Immature natural killer cell (primary cell): ENCODE measurements at places on chromosomes 4 and X. TPM values are rescaled to one million over a fixed set of nuclear protein-coding genes. Genes with fewer than 3 reads are reported as not detected.

TIGD2 gene
- polyA plus RNA-seq, result 3.9 TPM

GRCh38 chr4:145061318-145061920, 36.6 kb downstream of the ANAPC10 start:
- peak; percentile 25 for DNase-seq

CENPE gene
- polyA plus RNA-seq, result 0.91 TPM

DNA sequence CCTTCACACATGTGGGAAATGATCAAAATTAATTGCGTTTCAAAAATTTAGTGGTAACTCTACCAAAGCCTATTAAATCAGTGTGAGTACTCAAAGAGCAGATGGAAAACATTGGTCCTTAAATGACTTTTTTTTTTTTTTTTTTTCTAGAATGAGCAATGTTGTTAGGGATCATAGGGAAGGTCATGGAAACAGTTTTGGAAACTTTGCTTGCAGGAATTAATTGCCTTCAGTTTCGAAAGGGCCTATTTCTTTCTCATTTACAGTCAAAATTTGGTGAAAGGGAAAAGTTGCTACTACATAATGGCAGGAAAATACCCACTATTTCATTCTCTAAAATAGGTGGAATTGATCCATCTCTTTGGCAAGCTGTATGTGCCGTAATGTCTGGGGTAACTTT, 160.9 kb downstream of the RTL9 start:
- DNase-seq, result no peak

ETDB gene
- not detected for polyA plus RNA-seq

GRCh38 chrX:16958356-16958755, 11.9 kb downstream of the REPS2 start:
- no peak for DNase-seq

BRS3 gene
- polyA plus RNA-seq, result not detected

GRCh38 chr4:148056879-148057278, 325.0 kb downstream of the ARHGAP10 start:
- DNase-seq, result peak; percentile 14

DNA sequence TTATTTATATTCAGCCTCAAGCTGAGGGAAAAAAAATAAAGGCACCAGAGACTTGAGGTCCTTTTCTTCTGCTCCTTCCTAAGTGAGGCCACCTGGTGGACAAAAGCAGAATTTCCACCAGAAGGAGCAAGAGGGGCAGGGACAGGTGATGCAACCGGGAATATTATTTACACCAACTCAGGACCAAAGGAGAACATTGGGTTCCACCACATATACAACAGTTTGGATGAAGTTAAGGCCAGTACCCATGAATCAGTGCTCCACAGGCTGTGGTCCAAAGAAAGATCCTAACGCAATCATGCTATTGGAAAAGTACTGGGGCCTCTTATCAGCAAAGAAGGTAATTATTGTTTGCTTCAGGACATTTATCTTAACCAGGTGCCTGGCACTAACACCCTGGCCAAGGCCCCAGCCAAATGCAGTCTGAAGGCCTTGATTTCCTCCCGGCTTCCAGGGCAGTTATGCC, 57.4 kb downstream of the TSC22D3 start:
- DNase-seq, result peak; percentile 69

CSAG2 gene
- polyA plus RNA-seq, result not detected

DNA sequence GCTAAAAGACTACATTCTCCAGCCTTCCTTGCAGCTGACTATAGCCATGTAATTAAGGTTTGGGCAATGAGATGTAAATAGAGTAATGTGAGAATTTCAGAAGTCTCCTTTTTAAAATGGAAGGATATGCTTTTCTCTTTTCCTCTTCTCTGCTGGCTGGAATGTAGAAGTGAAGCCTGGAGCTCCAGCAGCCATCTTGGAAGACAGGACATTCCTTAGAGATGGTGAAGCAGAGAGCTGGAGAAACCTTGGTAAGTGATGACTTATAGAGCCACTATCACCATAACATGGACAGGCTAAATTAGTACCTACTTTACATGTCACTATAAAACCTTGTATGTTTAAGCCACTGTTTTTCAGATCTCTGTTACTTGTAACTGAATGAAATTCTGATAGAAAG, 48.0 kb downstream of the RASL11B start:
- no peak for DNase-seq

DNA sequence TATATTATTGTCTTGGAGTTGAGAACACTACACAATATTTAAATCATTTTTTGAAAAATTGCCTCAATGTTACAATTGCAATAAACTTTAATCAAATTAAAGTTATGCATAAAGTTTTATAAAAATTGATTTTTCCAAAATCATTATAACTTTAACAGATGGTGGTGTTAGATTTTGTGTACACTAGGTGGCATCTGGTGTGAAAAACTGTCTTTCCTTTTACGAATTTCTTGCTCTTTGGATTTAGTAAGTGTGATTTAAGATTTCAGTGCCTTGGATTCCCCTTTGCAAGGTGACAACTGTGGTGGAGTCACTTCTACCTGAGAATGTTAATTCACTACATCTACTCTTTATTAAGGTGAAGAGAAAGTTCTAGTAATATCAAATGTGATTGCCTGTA, 91.6 kb downstream of the AREG start:
- no peak for DNase-seq

DNA sequence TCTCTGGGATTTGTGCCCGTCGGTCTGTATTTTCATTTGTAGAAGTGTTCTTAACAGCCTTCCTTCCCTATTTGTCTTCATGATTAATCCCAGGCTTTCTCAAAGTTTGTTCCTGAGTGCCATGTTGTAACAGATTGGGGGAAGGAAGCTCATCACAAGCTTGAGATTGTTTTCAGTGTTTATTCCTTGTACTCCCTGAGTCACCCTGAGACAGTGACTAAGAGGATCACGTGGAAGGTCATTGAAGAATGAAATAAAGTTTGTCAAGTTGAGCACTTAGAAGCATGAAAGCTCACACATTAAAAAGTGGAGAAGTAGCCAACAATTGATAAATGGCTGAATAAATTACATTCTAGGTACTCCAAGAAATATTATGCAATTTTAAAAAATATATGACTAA, 153.5 kb upstream of the FAM241A start:
- no peak for DNase-seq

GRCh38 chrX:47915886-47916493, 79.3 kb downstream of the ZNF81 start:
- no peak for DNase-seq

DNA sequence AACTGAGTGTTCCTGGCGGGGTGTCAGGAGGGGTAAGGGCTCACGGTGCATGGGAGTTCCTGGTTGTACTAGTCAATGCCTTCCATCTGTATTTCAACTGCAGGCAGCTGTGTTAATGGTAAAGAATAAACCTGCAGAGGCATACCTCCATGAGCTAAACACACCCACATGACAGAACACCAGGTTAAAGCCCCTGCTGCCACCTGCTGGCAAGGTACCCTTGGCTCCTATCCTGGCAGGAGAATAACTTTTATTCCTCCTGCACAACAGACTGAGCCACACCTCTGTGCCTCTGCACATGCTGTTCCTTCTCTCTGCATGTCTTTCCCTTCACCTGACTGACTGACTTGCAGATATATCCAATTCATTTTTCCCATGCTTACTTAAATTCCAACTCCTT, 11.1 kb downstream of the ITIH6 start:
- peak; percentile 18 for DNase-seq

GPRASP2 gene
- polyA plus RNA-seq, result 0.99 TPM

GRCh38 chr4:169205075-169205743, 65.5 kb downstream of the SH3RF1 start:
- no peak for DNase-seq

GRCh38 chr4:2741626-2742025, 14.5 kb downstream of the TNIP2 start:
- DNase-seq, result no peak

QDPR gene
- 23.6 TPM for polyA plus RNA-seq

GRCh38 chrX:69024931-69025330, 140.3 kb downstream of the PJA1 start:
- no peak for DNase-seq

GRCh38 chr4:10106421-10107039, 10.1 kb downstream of the WDR1 start:
- DNase-seq, result peak; percentile 72

GPAT3 gene
- not detected for polyA plus RNA-seq

DNA sequence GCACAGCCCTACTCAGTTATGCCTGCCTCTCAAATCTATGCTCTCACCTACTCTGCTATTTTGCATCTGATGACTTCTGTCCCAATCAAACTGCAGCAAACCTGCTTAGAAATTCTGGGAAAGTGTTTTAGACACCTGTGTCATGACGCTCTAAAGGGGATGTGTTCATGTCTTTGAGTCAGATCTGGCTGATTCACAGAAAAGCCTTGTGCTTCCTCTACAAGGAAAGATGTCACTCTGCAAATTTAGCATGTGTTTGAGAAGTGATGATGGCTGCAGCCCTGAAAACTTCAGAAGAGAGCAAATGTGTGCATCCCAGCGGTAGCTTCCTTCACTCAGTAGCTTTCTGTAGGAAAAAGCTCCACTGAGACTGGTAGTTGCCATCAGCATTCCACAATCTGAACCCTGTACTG, 235.4 kb downstream of the MGST2 start:
- no peak for DNase-seq

PRR32 gene
- polyA plus RNA-seq, result not detected

TRIM60 gene
- not detected for polyA plus RNA-seq

DNA sequence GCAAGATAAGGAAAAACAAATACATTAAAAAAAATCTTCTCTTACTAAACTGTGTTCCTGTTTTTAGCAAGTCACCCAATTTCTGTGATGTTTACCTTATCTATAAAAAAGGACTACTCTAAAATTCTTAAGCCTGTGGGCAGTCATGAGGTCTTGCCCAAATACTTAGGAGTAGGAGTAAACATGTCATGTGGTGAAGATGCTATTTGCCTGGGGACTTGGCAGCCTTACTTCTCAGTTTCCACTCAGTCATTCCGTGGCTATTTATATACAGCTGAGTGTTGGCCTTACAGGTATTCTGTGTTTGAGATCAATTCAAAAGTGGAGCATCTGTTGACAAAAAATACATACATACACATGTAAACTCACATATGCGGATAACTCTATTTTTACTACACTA, 89.9 kb upstream of the TLR2 start:
- no peak for DNase-seq

DNA sequence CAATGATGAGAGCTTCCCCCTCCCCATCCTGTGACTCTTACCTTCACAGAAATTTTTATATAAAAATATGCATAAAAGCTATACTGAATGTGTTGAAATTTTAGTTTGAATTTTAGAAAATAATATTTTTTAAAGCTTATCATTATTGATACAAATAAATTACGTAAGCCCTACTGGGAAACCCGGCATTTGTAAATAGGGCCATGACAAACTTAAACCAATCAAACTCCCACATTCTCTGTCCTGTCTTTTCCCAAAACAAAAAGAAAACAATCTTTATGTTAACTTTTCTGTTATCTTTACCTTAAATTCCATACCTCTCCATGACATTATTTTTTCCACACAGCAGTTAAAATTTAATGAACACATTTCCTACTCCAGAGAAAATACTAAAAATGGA, 2.6 kb downstream of the CNOT6L start:
- DNase-seq, result no peak

DNA sequence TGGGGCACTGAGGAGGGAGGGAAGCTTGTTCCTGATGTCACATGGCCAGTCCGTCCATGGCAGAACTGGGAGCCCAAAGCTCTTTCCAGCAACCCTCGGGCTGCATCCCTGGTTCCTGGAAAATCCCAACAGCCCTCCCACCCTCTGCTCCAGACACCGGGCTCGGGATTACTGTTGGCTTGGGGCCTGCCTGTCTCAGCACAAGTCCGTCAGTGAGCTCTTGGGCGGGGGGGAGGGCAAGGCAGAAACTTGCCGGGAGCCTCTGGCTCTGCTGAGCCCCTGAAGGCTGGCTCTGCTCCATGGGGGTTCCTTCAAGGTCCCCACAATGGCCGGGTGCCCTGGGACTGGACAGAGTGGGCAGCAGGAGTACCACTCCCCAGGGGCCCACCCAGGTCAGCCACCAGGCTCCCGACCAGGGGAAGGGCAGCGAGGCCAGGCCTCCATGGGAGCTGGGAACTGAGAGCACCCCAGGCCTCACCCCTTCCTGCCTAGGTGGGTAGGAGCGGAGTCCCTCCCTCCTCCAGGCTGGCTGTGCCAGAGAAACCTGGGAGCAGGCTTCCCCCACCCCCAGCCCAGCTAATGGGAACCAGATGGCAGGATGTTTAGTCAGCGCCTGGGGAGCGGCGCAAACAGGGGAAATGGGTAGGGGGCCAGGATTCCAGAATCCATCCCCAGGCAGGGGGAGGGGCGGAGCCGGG, 6.4 kb upstream of the HAUS7 start:
- no peak for DNase-seq

DNA sequence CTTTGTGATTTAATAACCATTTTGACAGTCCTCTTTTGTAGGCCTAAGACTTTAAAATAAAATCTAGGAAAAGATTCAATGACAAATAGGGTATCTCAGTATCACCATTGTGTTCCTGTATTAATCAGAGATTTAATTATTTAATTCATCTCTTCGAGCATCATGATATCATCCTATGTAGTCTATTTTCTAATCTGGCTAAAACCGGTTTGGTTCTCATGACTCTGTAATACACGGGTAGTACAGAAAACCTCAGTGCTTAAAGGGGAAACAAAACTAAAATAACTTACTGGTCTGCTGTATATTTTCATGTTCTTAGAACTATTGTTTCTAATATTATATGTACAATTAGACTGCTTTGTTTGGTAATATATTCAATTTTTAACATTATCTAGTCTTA, 23.7 kb upstream of the FBXW7 start:
- DNase-seq, result no peak

GRCh38 chr4:158229768-158230167, 19.5 kb downstream of the TMEM144 start:
- no peak for DNase-seq

DNA sequence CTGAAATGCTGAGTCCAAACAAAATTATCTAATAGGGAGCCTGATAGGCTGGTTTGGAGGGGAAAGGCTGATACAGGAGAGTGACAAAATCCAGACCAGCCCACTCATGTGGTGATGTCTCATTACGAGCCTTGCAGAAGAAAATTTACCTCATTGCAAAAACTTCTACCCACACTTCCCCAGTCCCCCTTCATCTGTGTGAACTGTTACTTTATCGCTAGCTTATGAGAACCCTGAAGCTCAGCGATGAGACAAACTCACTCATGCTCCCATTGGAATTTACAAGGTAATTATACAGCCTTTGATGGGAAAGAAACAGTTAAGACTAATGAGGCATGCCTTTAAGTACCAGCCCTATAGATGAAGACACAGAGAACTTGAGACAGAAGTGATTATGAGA, 76.1 kb downstream of the ARHGAP6 start:
- no peak for DNase-seq

DNA sequence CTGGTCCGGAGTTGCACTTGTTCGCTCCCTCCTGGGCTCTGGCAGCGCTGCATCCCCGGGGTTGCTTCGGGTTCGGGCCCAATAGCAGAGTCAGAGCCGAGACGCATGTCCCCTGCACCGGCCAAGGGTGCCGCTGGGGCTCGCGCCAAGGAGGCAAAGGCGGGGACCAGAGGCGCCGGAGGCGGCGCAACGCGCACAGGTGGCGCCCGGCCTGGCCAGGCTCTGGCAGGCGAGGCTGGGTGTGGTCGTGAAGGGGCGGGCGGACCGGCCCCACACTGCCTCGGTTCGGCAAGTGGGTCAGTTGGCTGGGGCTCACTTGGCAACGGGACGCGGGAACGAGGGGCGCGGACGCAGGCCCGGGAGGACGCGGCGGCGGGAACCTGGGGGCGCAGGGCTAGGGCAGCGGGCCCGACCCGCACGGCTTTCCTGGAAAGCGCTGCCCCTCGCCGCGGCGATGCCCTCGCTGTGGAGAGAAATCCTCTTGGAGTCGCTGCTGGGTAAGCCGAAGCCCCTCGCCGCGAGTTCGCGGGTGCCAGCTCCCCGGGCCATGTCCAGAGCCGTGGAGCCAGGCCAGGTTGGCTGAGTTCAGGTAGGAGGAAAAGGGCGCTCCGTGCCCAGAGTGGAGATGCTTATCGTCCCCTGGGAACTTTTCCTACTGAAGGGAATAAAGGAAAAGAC, at the start of gene CWH43:
TSS of gene CWH43 (plus strand) at position 300 of the 678 bp plus-strand sequence. CDS start at position 455, 155 bp downstream.
- DNase-seq, result no peak

TGIF2LX gene
- polyA plus RNA-seq, result not detected
